ENCODE measurements at places on chromosomes 1 and 21.

GRCh38 chr1:210072129-210072528 lies 134.1 kb downstream of the SYT14 start:
- DNase-seq = no peak

DNA sequence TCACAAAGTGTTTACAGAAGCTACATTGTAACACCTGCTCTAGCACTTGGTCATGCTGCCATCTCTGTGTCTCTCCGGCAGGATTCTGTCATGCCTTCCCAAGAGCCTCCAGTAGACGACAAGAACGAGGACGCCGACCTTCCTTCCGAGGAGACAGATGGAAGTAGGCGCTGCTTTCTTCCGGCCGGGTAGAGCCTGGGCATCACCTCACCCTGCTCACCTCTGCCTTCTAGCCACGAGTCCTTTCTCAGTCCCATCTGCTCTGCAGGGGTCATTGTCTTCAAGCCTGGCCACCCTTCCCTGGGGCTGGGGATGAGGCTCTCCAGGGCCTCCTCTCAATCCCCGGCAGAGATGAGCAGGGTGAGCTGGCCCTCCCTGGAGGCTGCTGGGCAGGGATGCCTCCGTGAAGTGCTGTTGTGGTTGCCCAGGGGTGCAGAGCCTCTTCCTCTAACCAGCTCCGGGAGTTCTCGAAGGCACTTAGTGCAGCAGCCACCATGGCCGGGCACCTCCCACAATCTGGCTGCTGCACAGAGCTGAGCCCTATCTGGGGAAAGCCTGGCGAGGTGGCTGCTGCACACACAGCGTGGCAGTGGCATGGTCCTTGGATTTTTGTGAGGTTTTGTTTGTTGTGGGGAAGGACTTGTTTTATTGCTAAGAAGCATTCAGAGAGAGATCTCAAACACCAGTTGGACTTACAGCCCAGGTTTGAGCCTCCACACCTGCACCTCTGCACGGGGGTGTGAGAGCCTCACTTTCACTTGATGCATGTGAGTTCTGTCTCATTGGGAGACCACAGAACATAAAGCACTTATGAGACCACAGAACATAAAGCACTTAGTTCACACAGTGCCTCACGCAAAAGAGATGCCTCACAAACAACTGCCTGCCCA lies 48.4 kb downstream of the FAAP20 start:
- peak; percentile 60 for DNase-seq

DNA sequence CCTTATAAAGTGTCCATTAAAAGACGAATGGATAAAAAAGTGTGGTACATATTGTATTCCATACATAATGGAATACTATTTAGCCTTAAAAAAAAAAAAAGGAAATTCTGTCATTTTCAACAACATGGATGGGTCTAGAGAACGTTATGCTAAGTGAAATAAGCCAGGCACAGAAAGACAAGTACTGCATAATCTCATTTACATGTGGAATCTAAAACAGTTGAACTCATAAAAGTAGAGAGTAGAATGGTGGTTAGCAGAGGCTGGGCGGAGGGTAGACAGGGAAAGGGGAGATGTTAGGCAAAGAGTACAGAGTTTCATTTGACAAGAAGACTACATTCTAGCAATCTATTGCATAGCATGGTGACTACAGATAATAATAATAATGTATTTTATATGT lies 2.6 kb downstream of the CTSS start:
- DNase-seq = no peak

DNA sequence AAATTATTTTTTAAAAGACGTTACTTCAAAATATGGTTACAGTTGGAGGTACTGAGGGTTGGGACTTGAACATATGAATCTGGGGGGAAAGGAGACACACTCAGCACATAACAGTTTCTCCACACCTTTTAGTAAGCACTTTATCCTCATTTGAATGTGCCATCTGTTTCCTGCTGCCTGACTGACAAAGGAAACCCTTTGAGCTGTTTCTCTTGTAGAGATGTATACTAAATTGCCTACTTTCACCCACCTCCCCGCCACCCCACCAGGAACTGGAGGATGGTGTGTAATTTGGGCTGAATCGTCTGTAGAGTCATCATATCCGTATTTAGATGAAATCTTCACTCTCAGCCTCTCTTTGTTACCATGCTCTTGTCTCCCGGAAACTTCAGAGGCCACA lies 108.1 kb downstream of the KAZN start:
- no peak for DNase-seq

- DNase-seq = no peak
These were observed 21.9 kb upstream of the OVAAL start for GRCh38 chr1:180536821-180537372.

GRCh38 chr1:37902983-37903382 lies 43.6 kb upstream of the MTF1 start:
- no peak for DNase-seq

DNA sequence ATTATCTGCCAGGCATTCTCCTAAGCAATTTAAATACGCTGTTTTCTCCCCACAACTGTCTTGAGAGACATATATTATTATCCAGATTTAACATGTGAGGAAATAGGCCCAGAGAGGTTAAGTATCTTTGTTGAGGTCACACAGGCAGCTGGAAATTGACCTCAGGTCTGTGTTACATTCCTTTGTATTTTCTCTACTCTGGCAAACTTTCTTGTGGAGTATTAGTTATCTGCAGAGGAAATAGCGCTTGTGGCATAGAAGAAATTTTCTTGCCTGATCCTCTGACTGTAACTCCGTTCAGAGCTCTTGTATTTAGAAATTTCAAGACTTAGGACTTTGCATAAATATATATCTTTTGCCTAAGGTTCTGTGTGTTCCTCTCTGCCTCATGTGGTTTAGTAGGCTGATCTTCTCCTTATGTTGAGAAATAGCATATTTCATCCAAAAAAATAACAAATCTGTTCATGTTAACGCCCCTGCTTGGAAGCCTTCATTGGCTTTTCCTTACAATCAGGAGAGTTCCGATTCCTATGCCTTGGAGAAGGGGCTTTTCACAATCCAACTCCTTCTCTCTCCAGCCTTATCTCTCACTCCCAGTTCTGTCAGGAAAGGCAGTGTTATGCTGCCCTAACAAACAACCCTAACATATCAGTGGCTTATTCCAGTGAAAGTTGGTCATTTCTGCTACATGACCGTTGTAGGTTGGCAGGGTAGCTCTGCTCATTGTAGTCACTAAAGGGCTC lies 2.5 kb upstream of the JUN start:
- no peak for DNase-seq

GRCh38 chr1:153799566-153800465 lies 24.6 kb downstream of the SLC27A3 start:
- no peak for DNase-seq

- no peak for DNase-seq
These were observed 27.7 kb upstream of the VPS13D start for GRCh38 chr1:12202190-12202497.
